ENCODE measurements at places on chromosomes 5 and 9.
A peak's percentile ranks its signal among the peaks of the same experiment; 100 is the strongest.

DNA sequence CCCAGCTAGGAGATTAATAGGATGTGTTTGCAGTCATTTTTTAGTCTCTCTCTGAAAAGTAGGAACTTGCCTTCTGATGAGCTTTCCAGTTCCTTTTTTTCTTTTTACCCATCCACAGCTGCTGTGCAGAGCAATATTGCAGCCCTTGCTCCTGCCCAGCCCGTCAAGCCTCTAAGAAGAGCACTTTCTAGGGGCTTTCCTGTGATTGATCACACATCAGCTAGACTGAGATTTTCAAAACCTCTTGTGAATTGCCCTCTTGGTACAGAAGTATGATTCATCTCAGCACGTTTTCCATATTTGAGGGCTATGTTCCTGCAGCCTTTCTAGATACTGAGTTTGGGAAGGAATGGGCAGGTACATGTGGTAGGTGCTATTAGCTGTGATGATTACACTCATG, 93.9 kb downstream of the GALNT10 start:
- no peak for DNase-seq

DNA sequence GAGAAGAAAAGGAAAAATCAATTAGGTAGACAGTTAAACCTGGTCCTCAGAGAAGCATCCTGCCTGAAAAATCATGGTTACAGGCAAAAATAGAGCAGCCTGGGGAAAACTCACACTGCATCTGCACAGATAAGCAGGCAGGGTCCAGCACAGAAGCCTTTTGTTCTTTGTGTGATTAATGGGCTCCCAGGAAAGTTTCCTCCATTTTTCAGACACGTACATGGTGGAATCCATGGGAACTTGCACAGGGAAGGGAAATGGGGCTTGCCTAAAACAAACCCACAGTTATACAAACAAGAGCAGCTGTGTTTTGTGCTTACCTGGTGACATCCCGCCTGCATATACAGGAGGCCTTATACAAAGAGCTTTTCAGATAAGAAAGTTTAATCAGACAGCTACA, 243.9 kb upstream of the ATP10B start:
- DNase-seq = no peak

DNA sequence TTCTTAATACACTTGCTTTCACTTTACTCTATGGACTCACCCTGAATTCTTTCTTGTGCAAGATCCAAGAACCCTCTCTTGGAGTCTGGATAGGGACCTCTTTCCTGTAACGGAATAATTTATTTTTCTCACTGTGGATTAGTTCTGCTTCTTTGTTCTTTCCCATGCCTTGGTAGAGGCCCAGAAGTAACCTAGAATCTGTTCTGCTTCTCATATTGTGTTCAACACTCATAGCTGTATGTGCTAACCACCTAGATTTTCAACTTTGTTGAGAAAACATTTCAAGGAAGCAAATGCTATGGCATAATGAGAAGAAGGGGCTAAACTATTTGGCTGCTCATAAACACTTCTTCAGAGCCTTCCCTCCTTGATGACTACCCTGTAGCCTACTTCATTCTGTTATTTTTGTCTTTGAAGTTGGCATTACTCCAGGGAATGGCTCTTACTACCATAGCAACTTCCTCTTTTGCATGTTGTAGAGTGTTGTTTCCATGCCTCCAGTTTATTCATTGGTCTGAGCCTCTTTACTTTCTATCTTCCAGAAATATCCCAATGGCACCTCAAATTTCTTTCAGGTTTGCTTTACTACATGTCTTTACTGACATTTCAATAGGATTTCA, 74.3 kb downstream of the KIAA0825 start:
- DNase-seq = no peak

DNA sequence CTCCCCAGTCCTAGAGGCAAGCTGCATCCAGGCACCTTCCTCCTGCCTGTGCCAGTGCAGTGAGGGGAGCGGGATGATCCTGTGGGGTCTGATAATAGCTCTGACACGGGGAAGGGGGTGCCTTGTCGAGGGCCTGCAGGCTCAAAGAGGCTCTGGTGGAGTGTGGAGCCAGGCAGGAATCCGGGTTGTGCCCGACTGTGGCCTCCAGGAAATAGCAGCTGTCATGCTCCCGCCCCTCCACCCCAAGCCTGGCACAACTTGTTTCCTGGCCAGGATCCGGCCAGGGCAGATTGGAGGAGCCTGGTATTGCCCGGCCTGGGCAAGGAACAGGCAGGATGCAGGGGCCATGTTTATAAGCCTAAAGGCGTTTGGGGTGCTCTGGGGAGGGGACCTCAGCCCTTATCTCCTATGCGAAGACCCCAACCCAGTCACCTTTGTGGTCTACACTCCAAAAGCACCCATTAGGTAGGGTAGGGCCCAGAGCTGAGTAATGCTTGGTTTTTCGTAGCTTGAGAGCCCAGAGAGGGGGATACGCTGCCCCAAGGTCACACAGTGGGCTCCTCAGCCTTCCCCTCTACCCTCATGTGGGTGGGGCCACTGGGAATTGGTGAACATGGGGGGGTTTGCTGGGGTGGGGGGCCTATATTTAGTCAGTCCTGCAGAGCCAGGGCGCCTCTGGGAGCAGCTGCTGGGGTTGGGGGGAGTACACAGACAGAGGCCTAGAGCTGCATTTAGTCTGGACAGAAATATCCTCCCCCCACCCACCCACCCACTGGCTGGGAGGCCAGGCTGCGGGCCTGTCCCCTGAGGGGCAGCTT, 12.2 kb downstream of the CXXC5 start:
- DNase-seq = no peak

DNA sequence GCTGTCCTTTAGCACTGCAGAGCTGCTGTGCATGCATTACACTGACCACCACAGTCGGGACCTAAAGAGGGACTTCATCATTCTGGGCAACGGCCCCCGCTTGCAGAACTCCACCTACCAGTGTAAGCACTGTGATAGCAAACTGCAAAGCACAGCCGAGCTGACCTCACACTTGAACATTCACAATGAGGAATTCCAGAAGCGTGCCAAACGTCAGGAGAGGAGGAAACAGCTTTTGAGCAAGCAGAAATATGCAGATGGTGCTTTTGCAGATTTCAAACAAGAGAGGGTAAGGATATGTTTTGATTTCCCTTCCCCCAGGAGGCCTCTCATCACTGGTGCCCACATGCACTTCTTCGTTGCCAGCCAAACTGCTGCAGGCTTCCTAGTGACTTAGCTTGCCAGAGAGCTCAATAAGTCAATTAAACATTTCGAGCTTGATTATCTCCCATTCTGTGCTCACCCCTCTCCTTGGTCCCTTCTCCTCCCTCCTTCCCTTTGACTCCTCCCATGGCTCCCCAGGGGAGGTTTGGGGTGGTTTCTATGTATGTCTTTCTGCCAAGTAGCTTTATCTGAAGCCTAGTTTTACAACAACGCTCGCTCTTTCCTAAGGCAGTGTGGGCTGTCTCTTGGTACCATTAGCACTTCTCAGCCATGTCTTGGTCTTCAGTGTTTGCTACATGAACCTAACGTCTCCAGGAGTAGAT, 66.7 kb downstream of the ZNF462 start:
- DNase-seq = no peak

- DNase-seq = peak; percentile 51
Observed at GRCh38 chr9:136848393-136849037, 694 bp upstream of the PHPT1 start.

GRCh38 chr9:88578121-88579049, 43.4 kb downstream of the NXNL2 start:
- peak; percentile 25 for DNase-seq

- DNase-seq = no peak
Observed at GRCh38 chr9:87405677-87406542, 91.8 kb upstream of the DAPK1 start.

DNA sequence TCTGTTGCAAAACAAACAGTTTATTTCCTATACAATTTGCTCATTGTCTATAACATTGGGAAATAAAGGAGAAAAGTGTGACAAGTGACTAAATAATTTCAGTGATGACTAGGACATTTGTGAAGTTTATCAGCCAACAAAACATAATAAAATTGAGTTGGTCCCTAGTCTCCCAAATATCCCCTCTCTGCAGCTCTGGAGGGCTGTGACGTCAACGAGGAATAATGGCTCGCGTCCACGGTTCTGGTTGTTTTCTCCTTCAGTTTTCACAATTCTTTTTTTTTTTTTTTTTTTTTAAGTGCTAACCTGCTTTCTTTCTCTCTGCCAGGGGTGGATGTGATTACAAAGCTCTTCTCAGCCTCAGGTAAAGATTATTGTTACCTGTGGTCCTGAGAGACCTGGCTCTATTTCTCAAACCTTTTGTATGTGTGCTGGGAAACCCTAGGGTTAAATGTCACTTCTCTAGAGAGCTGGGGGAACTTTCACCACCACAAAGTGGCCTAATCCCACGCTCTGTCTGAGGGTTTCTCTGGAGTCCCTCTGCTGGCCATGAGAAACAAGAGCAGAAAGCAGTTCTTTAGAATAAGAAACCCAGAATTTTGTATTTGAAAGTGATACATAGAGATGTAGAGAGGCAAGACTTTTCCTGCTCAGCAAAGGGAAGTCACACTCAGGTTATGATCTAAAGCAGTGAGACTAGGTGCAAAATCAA, 36.2 kb upstream of the ANKRD55 start:
- DNase-seq = no peak

GRCh38 chr9:9002826-9003583, 1203.4 kb upstream of the DMAC1 start:
- no peak for DNase-seq

DNA sequence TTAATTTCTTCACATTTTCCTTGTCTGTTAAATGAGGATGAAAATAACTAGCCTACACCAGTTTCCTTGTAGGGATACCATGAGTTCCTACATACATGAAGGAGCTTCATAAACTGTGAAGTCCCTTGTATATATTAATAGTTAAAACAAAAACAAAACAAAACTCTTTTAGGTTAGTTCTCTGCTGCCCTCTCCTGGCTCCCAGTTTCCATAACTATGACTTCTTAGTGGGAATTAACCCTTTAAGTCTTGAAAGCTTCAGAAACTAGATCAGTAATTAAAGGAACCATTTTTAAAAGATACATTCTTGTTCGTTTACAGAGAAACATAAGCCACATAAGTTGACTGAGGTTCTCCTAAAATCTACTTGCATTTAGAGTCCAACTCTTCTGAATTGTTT, 500.0 kb upstream of the C9orf72 start:
- DNase-seq = peak; percentile 42

- DNase-seq = no peak
Observed at GRCh38 chr5:31948006-31948405, 226.1 kb downstream of the GOLPH3 start.

- DNase-seq = no peak
Observed at GRCh38 chr5:179033004-179033580, 9.5 kb downstream of the ZNF879 start.

- DNase-seq = no peak
Observed at GRCh38 chr5:59001154-59001553, 418.3 kb downstream of the RAB3C start.
